ENCODE measurements at places on chromosomes 3 and 15.

- DNase-seq, result no peak
Observed at GRCh38 chr3:65485826-65486469, 552.8 kb downstream of the MAGI1 start.

DNA sequence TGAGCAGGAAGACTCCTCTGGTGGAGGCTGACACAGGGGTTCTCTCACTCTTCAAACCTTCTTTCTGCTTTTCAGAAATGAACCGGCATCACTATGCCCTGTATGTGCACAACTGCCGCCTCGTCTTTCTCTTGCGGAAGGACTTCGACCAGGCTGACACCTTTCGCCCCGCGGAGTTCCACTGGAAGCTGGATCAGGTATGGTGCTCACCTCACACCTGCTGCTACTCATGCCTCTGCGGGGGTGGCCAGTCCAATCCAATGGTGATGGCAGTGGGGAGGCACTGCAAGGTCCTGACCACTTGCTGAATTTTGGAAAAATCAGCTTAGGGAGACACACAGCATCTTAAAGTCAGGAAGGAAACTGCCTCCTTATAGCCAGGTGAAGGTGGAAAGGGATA, 211.3 kb upstream of the TRIM42 start:
- no peak for DNase-seq

DNA sequence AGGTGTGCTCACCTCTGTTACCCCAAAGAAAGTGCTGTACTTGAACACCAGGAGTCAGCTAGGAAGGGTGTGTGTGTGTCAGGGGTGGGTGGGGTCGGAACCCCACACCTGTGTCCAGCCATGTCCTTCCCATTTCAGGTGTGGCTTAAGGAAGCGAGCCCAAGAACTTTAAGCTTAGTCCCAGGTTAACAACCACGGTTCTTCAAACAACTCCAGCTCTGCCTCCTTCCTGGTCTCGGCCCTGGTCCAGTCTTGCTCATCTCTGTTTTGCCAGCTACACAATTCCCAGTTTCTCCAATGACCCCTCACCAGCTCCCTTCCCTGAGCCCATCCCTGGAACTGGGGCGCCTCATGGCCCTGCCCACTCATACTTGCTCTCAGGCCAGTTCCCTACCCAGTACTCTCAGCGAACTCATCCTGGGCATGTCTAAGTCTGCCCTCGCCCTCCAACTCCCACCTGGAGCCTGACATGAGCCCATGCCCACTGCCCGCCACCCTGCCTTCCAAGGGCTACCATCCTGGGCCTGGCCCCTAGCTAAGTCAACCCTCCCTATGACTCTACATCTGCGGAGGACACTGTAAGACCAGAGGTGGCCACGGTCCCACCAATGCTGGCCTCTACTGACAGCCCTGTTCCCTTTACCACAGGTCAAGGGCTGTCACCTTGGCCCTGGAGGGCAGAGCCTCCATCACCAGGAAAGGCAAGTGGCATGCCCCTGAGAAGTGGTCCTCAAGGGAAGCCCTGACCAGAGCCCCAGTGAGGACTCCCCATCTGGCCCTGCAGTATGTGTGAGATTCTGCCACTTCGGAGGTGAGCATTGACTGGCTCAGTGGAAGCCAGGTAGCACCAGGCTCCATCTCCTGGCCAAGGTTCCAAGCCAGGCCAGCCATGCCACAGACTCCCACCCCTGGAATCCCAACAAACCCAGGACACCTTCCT, 9.2 kb downstream of the POC1A start:
- no peak for DNase-seq

DNA sequence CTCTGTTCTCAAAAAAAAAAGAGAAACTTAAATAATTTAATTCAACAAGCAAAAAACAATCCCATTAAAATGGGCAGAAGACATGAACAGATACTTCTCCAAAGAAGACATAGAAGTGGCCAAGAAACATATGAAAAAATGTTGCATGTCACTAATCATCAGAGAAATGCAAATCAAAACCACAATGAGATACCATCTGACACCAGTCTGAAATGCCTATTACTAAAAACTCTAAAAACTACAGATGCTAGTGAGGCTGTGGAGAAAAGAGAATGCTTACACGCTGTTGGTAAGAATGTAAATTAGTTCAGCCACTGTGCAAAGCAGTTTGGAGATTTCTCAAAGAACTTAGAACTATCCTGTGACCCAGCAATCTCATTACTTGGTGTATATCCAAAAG, 382.9 kb downstream of the OTOL1 start:
- no peak for DNase-seq

- DNase-seq, result no peak
Observed at GRCh38 chr15:62619526-62619925, 423.0 kb upstream of the TPM1 start.

DNA sequence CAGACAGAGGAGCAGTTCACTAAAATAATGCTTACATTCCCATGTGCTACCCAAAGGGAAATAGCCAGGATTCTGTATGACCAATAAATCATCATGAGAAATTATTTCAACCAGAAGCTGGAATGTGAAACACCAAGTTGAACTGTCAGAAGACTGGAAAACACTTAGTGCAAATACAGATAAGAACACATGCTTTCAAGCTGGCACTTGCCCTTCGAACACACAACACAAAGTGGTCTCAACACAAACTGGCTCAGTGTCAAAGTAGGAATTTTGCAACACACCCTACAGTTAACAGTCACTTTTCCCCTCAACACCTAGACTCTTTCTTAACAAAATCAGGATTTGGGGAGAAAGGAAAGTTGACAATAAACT, 1.3 kb downstream of the FSD2 start:
- DNase-seq, result peak; percentile 29

GRCh38 chr3:71447803-71448202, 135.7 kb downstream of the FOXP1 start:
- no peak for DNase-seq

DNA sequence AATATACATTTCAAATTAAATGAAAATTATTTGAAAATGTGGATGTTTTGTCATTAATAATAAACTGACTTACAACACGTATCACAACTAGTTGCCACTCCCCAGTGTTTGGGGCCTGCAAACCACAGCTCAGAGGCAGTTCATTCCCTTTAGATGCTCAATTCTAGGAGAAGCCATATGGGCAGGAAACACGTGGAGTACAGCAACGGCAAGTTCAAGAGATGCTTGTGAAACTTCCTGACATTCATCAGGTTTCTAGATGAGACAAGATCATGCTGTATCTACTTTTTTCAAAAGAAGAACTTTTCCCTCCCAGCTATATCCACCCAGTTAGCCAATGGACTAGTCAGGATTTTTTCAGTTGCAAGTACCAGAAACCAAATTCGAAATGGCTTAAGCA, 17.6 kb upstream of the PLA2G4D start:
- DNase-seq, result peak; percentile 16

DNA sequence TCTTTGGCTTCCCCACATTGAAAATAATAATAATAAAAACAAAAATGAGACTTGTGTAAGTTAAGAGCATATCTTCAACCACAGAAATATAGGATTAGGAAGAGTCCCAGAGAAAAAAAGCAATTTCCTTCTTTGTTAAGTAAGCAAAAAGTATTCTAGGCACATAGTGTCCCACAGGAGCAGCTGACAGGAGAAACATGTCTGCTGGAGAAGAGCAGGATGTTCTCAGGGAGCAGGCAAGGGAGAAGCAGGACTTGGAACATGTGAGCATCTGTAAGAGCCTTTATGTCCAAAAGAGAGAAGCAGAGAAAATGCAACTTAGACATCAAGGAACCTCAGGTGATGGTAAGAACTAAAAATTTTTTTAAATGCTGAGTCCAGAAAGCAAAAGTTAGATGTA, 39.0 kb downstream of the TTC23 start:
- DNase-seq, result no peak

- DNase-seq, result no peak
Observed at GRCh38 chr3:179150610-179151009, 2.5 kb downstream of the PIK3CA start.

DNA sequence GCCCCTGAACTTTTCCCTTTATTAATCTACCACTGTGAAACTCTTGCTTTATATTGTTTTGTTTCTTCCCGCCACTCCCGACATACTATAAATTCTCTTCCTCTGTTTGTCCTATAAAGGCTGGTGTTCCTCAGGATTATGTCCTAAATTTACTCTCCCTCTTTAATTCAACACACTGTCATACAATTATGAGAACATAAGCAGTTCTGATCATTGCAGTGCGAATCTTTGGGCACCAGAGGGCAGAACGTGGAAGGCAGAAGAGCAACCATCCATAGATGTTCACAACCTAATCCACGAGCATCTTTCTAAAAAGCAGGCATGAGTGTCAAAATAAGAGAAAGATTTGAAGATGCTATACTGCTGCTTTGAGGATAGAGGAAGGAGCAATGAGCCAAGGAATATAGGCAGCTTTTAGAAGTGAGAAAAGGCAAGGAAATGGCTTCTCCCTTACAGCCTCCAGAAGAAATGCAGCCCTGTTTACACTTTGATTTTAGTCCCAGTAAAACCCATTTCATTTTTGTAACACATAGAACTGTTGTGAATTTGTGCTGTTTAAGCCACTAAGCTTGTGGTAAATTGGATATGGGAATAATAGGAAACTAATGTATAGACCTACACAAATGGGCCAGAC, 179.4 kb downstream of the GBE1 start:
- peak; percentile 49 for DNase-seq

GRCh38 chr3:74614107-74614967, at the start of gene CNTN3:
Gene CNTN3, minus strand, starts transcription at chr3:74614659. Its CDS starts 93,547 bp downstream, at chr3:74521112.
- no peak for DNase-seq

DNA sequence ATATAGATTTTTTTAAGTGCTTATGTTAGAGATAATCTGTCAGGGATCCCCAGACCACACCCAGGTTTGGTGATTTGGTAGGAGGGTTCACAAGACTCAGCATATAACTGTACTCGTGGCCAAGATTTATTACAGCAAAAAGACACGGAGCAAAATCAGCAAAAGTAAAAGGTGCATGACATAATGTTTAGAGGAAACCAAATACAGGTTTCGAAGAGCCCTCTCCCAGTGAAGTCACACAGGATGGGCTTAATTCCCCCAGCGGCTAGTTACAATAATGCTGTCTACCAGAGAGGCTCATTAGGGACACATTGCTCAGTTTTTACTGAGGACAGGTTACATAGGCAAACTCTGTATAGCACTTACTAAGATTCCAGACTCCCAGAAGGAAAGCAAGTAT, 36.5 kb downstream of the MYO5A start:
- DNase-seq, result no peak

All from hematopoietic multipotent progenitor cell treated with erythropoietin and hydrocortisone succinate and interleukin-3 and kit ligand, for 8 days (in vitro differentiated cells).